T-helper 2 cell (primary cell): ENCODE measurements at places on chromosomes 16 and 17.

DNA sequence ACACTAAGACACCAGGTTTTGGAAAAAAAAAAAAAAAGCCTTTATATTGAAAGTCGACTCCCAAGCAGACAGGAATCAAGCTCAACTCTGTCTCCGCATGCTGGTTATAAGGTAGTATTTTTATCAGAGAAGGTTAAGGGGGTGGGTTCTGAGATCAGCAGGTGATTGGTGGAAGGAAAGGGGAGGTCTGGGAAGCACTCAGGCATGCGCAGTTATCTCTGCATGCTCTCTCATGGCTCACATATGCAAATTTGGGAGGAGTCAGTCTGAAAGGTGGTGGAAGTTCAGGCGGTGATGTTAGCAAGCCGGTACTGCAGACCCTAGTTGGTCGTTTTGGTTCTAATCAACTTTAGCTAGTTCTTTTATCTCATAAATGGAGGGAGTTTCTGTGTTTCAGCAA lies 357.6 kb upstream of the C16orf82 start:
- no peak for DNase-seq

GRCh38 chr16:13429416-13429815 lies 490.5 kb upstream of the ERCC4 start:
- no peak for DNase-seq

- no peak for DNase-seq
These were observed 42.0 kb downstream of the AXIN2 start for GRCh38 chr17:65519462-65519861.

GRCh38 chr16:52494621-52495020 lies 52.3 kb downstream of the TOX3 start:
- DNase-seq, result no peak

GRCh38 chr17:55730380-55730779 lies 7.7 kb upstream of the TMEM100 start:
- no peak for DNase-seq

DNA sequence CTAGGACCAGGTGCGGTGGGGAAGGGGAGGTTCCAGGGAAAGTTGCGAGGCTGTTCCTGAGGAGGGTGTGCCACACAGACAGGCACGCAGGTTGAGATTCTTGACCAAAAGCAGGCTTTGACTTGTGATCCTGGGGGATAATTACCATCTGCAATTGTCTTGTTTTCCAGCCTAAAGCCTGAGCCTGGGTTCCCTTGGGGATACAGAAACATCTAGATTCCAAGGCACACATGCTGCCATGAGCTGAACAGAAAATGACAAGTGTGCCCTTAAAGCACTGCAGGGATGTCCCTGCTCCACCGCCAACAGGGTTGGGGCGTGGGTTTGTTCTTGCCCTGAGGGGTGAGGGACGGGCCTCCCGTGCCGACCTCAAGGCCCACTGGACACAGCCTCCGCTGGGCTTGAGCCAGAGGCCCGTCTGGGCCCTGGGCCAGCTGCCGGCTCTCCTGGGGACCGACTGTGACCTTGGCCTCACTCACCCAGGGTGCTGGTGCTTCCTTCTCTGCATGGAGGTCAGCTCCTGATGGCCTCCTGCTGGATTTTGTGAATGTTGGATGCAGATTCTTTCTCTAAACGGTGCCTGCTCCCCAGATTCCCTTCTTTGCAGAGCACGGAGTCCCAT lies 14.0 kb downstream of the CA5A start:
- DNase-seq, result no peak

DNA sequence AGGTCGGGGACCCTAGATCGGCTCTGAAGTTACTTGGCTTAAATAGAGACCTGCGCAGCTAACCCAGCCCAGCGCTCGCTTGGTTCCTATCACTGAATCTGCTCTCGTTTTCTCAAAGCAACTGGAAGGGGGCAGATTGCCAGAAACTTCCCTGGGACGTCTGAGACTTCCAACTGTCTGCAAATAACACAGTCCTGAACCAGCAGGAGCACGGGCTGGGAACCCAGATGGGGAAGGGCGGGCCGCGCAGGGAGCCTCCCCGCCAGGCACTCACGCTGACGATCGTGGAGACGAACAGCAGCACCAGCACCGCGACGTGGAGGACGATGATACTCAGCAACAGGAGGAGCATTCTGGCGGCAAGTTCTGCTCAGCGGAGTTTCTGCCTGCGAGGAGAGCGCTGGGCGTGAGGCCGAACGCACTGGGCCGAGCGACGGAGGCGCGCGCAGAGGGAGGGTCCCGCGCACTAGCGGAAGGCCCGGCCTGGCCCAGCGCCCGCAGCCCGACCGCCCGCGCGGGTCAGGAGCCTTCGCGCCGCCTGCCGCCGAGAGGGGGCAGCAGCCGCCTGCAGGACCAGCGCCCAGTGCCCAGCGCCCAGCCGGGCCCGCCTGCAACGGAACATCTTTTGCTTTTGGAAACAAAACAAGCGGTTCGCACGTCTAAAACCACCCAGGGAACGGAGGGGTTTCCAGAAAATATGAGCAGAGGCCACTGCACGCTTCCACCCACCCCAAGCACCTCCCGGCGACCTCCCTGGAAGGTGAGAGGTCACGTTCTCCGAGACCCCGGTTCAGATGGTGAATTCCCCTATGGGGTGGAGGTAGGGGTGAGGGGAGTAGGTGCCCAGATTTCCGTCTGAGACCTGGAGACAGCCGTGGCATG lies 4.5 kb downstream of the PMP22 start:
- DNase-seq, result peak; percentile 54

DNA sequence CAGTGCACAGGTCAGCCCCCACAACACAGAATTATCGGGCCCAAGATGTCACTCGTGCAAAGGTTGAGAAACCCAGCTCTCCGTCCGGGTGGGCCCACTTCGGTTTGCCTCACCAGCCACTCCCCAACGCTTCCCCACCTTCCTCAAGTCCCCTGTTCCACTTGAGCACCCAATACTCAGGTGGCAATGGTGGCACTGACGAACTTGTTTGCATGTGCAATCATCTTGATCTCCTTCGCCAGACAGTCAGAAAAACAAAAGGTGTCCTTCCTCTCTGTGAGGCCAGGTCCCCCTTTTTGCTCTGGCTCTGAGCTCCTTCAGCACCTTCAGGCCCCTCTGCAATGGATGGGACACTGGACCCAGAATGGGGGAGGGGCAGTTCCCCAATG lies 3.7 kb downstream of the GGA2 start:
- no peak for DNase-seq

DNA sequence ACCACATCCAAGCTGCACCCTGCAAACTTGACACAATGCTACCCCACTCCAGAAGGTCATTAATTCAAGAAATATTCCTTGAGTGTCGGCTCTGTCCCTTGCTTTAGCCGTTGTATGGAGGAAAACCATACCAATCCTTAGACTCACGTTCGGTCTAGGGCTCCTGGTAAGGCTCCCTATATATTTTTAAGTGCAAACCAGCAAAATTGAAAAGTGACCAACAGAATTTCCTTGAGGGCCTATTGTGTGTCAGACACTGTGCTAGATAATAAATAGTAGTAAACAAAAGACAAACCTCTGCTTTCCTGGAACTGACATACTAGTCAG lies 390 bp upstream of the BBS2 start:
- no peak for DNase-seq
